ENCODE measurements at places on chromosomes 11 and 22.

DNA sequence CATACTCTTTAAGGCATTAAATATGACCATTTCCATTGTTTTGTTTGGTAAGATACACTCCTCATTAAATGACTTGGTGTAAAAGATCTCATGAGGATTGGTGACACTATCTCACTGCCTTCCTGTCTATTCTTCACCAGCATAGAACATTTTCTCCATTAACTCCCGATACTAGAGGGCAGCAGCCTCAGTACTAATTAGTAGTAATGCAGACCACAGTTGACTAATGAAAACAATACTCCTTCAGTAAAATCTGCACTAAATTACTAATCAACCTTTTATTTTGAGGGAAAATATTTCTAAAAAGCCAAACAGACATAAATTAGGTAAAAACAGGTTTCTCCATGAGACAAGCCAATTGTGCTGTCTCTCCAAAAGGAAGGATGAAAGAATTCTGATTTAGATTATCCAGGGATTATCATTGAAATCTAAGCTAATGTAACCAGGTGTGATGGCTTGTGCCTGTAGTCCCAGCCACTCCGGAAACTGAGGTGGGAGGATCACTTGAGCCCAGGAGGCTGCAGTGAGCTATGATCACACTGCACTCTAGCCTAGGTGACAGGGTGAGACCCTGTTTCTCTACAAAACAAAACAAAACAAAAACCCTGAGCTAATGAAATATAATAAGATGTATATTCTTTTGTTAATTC lies 9.4 kb downstream of the PGM2L1 start:
- no peak for DNase-seq

DNA sequence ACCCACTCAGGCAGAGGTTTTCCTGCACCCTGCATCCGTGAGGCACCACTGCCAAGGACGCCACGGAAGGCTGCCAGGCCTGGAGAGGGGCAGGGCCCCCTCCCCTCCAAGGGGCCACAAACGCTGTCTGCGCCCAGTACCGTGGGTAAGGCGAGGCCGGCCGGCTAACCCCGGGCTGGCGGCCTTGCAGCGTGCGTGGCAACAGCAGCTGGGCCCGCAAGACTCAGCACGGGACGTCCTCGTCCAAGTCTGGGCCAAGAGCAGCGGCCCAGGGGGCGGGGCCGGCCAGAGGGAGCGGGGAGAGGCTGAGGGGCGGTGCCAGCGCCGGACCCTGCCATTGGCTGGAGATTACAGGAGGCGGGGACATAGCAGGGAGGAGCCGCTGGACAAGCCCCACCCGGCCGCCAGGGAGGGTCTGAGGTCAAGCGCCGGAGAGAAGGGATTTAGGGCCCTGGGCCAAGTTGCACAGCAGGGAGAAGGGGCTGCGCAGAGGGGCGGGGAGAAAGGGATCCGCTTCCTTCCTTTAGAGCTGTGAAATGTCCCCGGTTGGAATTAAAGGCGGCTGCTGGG lies 16.0 kb downstream of the SLC43A1 start:
- no peak for DNase-seq

DNA sequence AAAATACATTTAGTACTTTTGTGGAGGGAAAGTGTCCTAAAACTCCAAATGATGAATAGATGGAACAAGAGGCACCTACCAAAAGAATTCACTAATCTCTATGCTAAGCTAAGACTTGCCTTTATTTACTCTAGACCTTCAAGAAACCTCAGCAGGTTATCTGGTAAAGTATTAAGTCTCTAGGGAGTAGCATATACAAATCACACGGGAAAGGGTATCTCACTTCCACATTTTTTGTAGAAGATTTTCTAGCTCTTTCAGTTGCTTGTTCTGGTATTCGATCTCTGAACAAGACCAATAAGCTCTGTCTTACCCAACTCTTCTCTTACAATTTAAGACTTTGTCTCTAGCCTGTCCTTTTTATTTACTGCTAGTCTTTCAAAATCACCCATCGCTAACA lies 18.1 kb upstream of the CADM1 start:
- DNase-seq: no peak

GRCh38 chr22:36223504-36223903 lies 15.8 kb downstream of the APOL2 start:
- no peak for DNase-seq

GRCh38 chr11:123494195-123495050 lies 64.4 kb downstream of the GRAMD1B start:
- no peak for DNase-seq

DNA sequence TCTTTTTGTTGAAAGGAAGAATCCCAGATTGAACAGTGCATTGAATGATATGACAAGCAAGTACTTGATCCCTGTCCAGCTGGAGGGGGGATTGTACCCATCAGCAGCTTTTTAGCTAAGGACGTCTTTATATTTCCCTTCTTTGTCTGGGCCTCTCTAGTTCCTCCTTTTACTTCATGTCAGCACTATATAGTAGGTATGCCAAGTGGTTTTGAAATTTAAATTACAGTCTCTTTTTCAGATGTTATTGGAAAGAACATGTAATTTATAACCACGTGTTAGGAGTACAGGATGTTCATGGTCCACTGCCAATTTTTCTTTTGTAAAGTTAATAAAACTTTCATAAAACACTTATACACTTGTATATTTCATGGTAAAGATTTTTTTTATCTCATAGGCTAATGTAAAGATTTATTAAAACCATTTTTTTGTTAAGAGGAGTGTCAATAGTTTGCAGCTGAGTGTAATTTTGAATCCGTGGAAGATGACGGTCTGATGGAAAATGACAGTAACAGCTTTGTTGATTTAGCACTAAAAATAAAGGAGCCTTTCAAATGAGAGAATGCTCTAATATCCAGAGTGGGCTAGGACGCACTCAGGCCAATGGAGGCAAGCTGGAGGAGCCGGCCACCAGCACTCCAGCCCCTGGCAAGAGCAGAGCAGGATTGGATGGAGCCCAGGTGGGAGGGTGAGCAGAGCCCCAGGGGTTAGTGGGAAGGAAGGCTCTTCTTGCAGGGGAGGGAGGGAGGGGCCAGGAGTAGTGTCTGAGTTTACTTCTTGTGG lies 488.3 kb downstream of the INSC start:
- DNase-seq: no peak

DNA sequence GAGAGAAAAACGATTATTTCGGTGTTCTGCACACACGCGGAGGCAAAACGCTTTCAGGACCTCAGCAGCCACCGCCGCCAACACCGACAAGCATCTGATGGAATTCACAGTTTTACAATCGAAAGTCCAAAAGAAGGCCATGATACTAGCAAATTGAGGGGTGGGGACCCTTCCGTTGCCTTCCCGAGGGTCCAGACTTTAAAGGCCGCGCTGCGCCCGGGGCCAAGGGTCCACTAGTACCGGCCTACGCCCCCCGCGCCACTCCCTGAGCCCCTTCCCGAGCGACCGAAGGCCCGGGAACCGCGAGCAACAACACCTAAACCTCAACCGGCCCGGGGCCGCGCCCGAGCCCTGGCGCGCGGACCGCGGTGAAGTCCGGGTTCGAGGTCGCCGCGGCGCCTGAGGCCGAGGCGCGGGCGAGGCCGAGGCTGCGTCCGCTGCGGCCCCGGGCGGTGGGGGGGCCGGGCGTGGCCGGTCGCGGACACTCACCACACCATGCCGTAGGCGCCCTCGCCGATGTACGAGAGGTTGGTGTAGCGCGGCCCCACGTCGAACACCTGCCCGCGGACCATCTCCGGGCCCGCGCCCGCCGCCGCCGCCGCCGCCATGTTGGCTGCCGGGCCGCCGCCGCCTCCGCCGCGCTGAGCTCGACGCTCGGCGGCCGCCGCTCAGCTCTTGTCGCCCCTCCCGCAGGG lies 465 bp downstream of the MAPK1 start:
- no peak for DNase-seq

- DNase-seq: no peak
Observed at GRCh38 chr22:37843741-37844089, 419 bp downstream of the ANKRD54 start.

DNA sequence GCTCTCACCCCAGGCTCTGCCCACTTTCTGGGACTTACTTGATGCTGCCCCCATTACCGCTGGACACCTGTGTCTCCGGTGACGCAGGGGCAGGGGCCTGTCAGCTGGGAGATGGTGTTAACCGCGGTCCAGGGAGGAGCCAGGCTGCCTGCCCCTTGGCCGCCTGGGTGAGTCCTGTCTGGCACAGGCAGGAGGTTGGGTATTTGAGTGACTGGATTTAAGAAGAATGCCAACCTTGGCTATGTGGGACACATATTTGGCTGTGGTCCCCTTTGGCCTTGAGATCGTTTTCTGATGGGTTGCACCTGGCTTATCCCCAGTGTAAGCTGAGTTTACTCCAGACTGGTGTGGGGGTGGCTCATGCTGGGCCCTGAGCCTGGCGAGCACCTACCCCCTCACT lies 2.5 kb downstream of the MUC6 start:
- DNase-seq: no peak

- DNase-seq: no peak
Observed at GRCh38 chr22:33242078-33242477, 183.9 kb upstream of the SYN3 start.

- DNase-seq: no peak
Observed at GRCh38 chr22:46941968-46942798, 179.7 kb downstream of the TBC1D22A start.

DNA sequence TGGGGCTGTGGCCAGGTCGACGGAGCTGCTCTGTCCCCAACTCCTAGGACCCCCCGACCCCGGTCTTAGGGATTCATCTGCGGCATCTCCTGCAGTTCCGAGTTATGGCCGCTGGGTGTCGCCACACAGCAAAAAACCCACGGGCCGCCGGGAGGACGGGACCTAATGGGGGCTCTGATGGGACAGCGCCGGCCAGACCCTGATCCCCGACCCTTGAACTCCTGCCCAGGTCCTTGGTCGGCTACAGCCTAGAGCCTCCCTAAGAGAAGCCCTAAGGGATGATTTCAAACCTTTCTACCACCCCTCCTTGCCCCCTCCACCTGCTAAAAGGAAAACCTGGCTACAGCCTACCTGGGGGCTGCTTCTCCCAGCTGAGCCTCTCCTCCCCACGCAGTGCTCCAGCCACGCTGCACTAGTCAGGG lies 30.8 kb upstream of the LRRC10B start:
- DNase-seq: no peak

DNA sequence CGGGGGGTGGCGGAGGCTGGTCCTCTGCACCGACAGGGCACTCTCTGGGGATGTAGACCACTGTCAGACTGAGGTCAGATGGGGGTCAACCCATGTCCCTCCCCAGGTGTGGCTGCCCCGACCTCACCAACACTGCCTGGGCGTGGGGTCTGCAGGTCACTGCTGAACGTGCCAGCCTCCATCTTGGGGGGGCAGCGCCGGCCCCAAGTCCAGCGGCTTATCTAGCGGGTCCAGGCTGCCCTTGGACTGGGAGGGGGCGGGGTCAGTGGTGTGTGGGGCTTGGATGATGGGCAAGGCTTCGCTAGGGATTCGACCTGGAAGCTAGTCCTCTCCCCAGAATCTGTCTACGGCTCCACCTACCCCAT lies 178.2 kb downstream of the IGLL1 start:
- DNase-seq: no peak

GRCh38 chr11:19713196-19714021 lies 772 bp downstream of the NAV2 start:
- DNase-seq: no peak

DNA sequence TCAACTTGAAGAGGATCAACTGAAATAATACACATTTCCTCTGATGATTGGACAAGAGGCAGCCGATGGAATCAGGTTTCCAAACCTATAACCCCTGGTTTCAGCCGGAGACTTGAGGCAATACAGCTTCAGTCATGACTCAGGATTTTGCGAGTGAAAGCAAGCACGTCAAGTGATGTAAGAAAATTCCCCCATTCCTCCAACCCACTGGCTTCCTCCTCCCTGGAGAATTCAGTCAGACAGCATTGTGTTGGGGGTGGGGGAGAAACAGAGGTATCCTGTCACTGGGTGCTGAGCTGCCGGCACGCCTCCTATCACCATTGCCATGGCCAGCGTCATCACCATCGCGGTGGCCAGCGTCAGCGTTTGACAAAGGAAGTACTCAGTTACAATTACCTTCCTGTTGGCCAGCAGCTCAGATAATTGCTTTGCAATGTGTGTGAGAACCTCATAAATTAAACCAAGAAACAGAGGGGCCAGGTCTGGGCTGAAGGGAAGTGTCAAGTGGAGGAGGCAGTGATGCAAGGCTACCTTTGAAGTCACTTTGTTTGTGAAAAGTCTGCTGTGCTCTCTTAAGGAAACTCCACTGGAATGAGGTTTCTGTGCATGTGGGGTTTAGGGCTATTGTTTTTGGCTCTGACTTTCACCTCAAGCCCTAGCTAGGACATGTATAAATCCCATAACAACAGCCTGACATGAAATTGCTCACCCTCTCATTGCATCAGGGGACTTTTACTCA lies 50.2 kb downstream of the LIF start:
- DNase-seq: peak; percentile 29

DNA sequence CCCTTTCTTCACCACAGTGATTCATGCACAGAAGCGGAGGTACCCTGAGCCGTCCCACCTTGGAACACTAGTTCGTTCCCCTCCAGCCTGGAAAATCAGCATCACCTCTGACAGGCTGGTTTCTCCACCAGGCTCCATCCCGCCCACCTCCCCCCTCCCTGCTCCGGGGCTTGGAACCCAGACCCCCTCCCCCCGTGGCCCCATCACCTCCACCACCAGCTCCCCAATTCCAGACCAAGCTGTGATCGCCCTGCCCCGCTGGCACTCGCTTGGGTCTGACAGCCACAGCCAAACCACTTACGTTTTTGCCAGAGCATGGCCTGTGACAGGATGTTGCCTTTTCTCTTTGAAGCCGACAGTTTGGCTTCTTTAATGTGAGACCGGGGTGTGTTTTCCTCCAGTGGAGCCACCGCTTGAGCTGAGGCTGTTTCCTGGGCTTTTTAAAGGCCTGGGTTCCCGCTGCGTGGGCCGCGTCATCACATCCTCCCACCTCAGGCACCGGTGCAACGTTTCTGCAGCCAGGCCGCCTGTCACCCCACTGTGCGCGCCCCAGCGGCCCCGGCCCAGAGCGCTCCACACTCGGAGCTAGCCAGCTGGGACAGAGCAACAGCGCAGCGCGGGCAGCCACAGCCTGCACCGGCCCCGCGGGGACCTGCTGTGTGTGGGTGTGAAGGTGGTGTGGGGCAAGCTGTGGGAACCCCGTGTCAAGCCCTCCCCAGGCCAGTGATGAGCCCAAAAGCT lies at the start of gene POU2AF1:
POU2AF1 (minus strand) TSS at position 415 of the 741 bp plus-strand sequence; CDS start at position 317, 98 bp downstream.
- no peak for DNase-seq

DNA sequence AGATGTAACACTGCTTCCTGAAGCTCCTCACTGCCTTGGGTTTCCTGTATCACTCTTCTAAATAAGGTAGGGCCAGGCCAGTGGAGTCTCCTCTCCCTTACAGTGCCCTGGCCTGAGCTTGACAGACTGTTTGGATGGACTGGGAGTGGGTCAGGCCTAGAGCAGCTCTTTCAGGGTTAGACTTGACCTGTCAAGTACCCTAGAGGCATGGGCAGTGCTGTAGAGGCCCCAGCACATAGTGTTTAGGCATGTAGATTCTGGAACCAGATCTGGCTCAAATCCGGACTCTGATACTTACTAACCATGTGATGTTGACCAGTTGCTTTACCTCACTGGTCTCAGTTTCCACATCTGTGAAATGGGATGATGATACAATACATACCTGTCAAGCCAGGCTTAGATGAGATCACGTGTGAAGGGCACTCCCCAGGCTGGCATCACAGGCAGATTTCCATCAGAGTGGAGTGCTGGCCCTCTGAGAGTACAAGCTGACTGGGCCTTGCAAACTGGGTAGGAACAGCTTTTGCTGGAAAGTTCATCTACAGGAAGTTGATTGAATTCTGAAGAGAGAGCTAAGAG lies 1.4 kb upstream of the MICAL2 start:
- no peak for DNase-seq
